ENCODE measurements at places on chromosomes 4 and X.

DNA sequence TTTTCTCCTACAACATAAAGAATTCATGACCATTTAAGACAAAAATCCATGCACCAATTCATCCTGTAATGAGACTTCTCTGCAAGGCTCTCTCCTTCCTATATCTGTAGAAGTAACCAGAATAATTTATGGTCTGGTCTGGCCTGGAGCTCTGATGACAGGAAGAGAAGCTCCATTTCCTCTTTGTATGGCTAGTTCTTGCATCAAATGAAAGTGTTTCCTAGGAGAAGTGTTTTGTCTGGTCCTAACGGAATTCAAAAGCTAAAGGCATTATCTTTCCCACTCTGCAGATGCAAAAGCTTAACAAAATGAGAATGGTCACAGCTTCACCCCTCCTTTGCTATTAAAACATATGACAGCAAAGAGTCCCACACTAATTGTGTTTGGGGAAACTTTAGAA lies 55.1 kb downstream of the SPATA18 start:
- no peak for DNase-seq

DNA sequence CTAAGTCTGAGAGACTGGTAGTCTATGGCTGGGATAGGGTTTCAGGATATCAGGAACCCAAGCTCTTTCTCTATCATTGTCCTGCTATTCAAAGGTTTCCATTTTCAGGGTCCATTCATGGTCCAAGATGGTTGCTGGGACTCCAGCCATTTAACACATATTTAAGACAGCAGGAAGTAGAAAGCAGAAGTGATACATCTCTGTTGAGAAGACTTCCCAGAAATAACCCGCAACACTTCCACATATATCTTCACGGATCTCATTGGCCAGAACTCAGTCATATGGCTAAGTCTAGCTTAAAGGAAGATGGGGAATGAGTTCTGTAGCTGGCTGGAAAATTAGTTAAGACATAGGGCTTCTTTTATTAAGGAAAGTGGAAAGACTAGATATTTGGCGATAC lies 23.8 kb downstream of the CTSO start:
- DNase-seq = no peak

- DNase-seq = no peak
Observed at GRCh38 chr4:114497116-114497515, 101.5 kb upstream of the UGT8 start.

DNA sequence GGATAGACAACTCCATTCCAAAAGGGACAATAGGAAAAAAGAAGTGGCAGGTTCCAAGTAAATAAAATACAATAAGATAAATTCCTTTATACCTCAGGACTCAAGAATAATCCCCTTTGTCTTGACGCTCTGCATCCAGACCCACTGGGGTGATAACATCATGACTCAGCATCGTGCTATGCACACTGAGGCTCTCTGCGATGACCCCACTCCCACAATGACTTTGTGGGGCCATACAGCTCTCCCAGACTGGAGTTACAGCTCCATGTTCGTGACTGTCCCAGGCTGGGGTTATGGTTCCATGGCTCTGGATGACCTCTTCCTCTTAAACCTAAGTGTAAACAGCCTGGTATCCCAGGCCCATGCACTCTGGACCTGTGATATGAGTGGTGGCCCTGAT lies 254.5 kb upstream of the ADGRL3 start:
- DNase-seq = no peak

- no peak for DNase-seq
Observed at GRCh38 chrX:154749856-154750255, 1.0 kb downstream of the GAB3 start.

DNA sequence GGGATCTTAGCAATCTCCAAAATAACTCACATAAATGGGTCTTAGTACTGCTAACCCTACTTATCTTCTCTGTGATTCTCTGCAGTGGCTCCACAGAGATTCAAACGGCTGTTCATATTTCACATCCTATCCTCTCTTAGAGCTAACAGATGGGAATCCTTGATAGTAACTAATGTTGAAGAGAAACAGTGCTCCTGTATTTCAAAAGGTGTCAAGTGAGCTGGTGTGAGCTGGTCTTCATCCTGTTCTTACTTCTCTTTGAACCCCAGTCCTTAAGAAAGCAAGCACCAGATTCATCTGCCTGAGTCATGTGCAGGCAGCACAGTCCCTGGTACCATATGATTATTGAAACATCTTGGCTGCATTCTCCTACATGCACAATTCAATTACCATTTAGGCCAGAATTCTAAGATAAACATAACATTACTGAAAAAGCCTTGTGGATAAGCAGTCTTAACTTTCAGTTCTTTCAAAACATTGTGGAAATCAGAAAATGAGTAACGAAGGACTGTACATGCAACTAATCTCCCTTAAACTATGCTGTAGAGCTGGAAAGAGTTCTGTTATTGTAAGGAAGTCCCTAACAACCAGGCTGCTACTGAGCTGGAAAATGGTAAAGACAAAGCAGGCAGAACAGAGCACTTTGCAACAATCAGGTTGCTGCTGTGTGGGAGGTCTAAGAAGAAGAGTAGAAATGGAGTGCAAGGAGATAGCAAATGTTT lies 153.1 kb downstream of the NPNT start:
- no peak for DNase-seq

DNA sequence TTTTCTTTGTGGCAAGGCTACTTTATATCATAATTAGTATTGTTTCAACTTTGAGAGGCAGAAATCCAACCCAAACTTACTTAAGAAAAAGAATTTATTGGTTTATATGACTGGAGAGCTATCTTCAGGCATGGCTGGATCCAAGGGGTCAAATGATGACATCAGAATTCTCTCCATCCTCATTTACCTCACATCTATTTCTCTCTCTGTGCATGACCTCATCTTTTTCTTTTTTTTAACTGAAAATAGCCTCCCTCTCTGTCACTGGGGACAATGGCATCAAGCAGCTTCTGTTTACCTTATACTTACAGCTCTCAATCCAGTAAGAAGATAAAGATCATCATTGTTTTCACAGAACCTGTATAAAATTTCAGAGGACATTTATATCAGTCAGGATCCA lies 12.0 kb upstream of the EXOC1L start:
- DNase-seq = no peak

DNA sequence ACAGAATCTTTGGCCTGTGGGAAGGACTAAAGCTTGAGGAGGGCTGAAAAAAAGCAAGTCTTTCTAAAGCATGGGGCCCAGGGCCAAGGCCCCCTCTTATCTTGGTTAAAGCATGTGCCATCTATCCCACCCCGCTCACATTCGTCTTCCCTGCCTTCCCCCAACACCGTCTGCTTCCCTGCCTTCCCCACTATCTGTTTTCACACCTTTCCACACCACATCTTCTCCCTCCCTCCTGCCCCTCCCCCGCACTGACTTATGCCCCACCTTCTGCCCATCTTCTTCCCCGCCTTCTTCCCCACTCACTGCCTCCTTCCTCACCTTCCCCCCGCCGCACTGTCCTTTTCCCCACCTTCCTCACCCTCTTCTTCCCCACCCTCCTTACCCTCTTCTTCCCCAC lies 890 bp upstream of the NAP1L5 start:
- no peak for DNase-seq

DNA sequence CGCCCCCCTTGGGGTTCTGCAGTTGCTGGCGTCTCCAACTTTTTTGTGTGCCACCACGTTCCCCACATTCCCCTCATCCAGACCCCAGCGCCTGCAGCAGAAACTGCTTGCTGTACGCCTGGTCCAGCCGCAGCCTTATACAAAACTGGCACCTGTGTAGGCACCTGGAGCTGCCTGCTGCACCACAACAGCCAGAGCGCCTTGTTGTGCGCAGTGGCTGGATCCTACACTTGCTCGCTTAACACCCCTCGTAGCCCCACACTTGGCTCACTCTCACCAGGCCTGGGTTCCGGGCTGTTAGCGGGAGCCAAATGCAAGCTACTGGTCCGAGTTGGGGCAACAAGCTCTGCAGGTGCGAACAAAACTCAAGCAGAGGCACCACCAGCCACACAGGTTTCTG lies 136.8 kb downstream of the TECRL start:
- no peak for DNase-seq

GRCh38 chr4:83285055-83285407 lies 433 bp upstream of the COQ2 start:
- DNase-seq = peak; percentile 42

DNA sequence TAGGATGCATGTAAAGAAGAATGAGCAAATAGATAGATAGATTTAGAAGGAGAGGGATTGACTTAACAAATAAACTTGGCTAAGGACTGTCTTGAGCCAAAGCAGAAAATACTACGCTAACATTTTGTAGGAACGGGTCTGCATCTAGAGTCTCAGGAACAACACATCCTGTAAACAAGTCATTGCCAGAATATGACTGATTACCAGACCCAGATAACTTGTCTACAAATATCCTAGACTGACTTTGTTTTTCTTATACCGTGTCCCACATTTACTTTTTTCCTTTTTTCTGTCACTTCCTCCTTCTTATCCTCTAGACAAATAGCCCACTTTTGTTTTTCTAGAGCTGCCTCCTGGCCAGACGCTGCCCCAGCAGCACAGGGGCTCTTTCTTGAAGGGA lies 393.6 kb downstream of the PDGFC start:
- no peak for DNase-seq

DNA sequence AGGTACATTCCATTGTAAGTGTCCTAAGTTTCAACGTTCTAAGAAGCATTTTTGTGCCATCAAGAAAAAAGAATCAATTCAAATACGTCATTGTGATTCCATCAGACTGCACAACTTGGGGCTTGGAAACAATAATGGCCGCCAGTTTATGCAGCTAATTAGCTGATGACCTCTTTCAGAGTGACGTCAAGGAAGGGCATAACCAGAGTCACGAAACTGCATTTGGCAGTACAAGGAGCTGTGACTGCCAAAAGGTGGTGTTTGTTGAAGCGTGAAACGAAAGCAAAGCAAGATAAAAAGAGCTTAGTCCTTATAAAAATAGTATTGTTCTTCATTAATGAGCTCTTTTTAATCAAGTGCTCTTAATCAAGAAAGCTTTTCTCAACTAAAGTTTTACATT lies 81.1 kb upstream of the SH3RF1 start:
- no peak for DNase-seq

DNA sequence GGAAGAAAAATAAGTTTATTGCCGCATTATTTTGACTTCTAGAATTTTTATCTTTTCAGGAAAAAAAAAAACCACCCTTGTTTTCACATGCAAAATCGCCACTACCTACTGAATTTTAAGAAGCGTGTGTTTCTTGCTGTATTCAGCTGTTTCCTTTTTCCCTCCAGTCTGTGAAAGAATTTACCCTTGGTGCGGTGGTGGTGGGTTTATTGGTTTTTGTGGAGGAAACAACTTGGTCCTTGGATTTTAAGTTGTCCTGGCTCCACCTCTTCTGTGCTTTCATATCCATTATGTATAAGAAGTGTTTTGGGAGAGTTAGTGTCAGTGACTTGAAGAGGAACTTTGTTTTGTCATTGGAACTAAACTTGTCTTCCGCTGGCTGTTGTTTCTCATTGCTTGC lies 8.1 kb downstream of the RAPGEF2 start:
- no peak for DNase-seq

GRCh38 chr4:41214136-41214824 lies at the start of gene APBB2:
Gene APBB2 (minus strand): TSS chr4:41214542. CDS start chr4:41033254, 181,288 bp downstream.
- DNase-seq = peak; percentile 4

- DNase-seq = no peak
Observed at GRCh38 chr4:188002751-188003150, 7.2 kb downstream of the ZFP42 start.

DNA sequence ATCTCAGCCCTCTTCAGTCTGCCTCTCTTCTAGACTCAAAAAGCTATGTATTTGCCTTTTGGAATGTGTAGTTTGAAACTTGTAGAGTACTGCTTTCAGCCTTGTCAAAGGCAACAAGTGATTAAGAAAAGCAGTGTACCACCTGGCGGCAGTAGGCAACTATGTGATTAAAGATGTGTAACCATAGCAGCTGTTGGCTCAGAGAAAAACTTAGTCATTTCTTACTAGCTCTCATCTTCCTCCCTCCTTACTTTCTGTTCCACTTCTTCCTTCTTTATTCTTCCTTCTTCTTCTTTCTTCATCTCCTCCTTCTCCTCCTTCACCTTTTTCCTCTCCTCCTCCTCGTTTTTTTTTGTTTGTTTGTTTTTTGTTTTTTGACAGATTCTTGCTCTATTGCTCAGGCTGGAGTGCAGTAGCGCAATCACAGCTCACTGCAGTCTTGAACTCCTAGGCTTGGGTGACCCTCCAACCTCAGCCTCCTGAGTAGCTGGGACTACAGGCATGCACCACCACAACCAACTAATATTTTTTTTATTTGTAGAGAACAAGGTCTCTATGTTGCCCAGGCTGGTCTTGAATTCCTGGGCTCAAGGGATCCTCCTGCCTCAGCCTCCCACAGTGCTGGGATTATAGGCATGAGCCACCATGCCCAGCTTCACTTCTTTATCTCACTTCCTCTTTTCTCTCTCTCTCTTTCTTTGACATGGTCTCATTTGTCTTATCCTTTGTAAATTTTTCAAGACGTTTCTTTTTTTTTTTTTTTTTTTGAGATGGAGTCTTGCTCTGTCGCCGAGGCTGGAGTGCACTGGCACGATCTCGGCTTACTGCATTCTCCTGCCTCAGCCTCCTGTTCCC lies 32.6 kb downstream of the ABHD18 start:
- DNase-seq = peak; percentile 4

DNA sequence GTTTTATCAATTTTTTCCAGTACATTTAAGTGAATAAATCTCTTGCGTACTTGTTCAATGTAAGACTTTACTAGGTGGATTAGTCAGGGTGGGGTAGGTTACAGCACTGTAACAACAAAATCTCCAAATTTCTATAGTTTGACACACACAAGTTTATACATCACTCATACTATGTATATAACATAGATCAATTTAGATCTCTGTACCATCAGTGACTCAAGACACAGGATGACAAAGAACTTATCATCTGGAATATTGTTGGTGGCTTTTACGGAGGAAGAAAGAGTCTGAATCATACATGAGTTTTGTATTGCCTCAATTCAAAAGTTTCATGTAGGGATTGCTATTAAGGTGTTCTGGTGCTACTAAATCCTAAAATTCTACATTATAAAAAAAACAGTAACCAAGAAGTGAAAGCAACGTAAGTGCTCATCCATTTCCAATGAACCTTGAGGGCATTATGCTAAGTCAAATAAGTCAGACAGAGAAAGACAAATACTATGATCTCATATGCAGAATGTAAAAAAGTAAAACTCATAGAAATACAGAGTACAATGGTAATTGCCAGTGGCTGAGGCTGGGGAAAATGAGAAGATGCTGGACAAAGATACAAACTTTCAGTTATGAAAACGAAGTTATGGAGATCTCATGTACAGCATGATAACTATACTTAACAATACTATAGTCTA lies 98.0 kb upstream of the DKK2 start:
- DNase-seq = no peak

GRCh38 chr4:80878218-80878617 lies 152.3 kb upstream of the BMP3 start:
- no peak for DNase-seq

GRCh38 chrX:110741213-110741796 lies 54.3 kb downstream of the CHRDL1 start:
- DNase-seq = no peak

DNA sequence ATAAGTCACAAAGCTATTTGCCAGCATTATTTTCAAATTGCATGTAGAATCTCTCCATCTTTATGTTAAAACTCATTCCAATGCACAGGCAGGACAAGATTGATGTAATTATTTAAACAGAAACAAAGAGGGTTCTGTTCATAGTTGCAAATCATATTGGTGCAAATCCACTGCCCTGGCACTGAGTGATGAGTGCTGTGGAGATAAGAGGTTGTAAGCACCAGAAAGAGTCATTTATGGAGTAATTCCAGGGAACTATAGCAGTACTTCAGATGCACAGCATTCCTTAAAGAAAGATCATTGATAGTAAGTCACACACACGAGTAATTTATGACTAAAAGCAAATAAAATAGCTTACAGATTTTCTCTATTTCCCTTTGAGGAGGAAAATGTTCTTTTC lies 337.7 kb upstream of the CTSO start:
- DNase-seq = no peak

- DNase-seq = no peak
Observed at GRCh38 chr4:153668647-153669046, 15.4 kb upstream of the TLR2 start.

Data from CD4-positive, alpha-beta T cell treated with Interleukin-4 for 4 hours (primary cell).